ENCODE measurements at places on chromosomes 2 and 18.
A peak's percentile ranks its signal among the peaks of the same experiment; 100 is the strongest.

GRCh38 chr2:235638541-235639427, 144.9 kb downstream of the AGAP1 start:
- no peak for DNase-seq

DNA sequence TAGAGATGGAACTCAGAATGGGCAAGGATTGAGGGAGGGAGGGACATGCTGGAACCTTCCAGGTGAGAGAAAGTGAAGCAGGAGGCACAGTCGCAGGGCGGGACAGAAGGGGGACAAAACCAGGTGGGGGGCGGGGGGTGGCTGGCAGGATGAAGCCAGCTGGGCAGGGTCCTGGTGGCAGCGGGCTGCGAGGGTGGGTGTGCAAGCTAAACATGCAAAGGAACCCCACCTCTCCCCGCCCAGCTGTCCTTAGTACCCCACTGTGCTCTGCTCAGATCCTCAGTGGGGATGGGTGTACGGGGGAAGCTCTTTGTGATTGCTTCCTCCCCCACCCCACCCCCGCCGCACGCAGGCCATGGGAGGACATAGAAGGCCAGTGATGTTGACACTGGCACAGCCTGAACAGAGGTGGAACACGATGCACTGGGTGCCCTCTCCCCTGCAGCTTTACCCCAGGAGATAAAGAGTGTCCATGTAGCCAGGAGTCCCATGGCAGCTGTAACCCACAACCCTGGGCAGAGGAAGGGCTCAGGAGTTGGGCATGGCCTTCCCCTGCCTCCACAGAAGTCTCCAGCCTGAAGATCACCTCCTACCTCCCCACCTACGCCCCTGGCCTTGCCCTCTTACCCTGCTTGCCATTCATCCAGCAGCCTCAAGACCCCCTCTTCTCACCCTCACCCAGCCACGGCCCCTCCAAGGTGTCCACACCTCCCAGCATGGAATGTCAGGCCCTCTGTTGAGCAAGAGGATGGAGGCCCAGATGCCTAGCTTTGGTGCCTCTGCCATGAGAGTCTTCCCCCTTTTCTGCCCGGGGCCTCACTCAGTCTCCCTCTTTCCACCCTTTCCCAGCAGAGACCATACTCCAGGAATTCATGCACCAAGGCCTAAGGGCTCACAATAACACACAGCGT, 206.6 kb downstream of the ZBTB7C start:
- no peak for DNase-seq

DNA sequence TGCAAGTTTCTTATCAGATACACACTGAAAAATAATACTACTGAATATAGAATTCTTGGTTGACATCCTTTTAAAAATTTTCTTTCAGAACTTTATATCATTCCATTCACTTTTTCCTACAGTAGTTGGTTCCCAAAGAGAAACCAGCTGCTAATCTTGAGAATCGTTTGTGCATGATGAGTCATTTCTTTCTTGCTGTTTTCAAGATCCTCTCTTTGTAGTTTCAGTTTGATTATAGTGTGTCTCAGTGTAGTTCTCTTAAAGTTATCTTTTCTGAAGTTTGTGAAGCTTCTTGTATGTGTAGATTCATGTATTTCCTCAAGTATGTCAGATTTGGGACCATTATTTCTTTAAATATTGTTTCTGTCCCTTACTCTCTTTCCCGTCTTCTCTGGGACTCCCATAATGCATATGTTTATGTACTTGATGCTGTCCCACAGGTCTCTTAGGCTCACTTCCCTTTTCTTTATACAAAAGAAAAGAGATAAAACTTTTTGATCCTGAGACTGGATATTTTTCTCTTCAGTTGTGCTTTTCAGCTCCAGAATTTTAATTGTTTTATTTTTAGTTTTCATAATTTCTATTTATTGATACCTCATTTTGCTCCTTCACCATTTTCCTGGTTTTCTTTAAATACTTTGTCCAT, 801.0 kb downstream of the TDRD15 start:
- no peak for DNase-seq

- no peak for DNase-seq
Observed at GRCh38 chr2:168404764-168405163, 51.3 kb upstream of the CERS6 start.

- no peak for DNase-seq
Observed at GRCh38 chr2:129984426-129984825, 5.0 kb downstream of the RAB6C start.

DNA sequence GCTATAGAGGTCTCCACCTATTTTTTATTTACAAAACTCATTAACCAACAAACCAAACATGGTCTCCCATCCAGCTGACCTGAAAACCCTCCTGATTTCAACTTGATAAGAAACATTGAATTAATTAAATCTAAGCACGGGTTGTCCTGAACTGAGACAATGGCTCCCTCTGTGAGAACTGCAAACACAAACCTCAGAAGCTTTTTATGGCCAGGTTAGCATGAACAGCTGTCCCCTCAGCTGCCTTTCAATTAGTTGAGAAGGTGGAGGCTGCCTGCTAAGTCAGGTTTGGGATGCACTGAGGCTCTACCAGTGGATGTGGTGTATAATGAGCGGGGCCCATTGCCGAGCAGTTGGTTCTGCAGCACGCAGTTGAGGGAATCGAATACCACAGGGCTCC, 258.5 kb upstream of the DDX18 start:
- DNase-seq, result no peak

- DNase-seq, result no peak
Observed at GRCh38 chr2:216739035-216739434, 43.7 kb upstream of the IGFBP5 start.

DNA sequence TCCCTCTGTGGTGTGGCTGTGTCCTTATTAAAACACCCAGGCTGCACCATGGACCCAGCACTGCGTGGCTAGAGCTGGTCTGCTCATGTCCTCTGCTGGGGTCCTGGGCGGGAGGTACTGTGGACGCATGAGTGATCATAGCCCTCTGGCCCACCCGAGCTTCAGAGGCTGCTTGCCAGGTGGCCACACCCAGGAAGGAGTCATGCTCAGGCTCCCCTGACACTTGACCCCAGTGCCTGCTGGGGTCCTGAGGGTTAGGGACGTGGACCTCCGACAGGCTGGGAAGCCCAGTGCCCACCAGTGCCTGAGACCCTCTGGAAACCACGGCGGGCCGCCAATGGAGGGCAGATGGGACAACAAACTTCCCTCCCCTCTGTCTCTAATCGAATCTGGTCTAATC, 66.3 kb upstream of the HS6ST1 start:
- DNase-seq, result no peak

DNA sequence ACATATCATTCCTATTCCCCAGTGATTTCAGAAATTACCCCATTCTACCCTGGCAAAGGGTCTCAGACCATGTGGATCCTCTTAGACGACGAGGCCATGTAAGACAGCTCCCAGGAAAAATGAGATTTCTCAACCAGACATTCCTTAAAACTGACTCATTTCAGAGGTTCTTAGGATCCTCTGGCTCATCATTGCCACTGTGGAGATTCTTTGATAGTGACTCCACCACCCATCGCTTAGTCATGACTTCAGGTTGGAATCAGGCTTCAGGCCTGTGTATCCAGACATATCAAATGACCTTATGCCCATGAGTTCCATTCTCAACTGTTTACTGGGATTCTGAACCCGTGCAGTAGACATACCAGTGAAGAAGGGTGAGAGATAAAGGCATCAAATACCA, 245.6 kb upstream of the TCF4 start:
- peak; percentile 85 for DNase-seq

DNA sequence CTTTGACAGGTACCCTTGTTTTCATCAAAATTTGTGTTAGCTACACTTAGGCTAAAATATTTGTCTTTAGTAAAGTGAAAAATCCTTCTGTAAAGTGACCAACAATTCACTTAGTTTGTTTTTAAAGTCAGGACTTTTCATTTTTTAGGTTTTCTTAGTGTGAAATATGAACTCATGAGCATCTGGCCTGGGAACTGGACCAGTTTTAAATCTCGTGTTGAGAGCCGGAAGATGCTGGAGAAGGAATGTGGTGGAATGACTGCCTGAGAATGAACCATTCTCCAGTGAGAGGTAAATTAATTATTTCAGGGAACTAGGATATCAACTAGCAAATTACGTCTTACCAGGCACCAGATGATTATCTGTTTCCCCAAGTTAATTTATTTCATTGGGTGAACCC, 305.7 kb downstream of the AGPS start:
- DNase-seq, result no peak

DNA sequence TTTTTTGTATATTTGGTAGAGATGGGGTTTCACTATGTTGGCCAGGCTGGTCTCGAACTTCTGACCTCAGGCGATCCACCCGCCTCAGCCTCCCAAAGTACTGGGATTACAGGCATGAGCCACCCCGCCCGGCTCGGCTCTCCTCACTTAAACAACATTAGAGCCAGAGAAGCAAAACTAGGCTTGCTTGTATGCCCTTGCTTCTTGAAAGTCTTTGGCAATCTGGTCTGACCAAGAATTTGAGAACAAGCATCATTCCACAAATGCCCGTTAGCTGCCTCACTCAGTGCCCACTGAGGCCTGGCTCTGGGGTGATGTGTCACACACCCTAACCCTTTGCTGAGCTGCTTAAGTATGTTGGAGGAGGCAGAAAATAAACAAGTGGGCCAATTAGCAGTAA, 33.5 kb downstream of the SOWAHC start:
- DNase-seq, result peak; percentile 15

DNA sequence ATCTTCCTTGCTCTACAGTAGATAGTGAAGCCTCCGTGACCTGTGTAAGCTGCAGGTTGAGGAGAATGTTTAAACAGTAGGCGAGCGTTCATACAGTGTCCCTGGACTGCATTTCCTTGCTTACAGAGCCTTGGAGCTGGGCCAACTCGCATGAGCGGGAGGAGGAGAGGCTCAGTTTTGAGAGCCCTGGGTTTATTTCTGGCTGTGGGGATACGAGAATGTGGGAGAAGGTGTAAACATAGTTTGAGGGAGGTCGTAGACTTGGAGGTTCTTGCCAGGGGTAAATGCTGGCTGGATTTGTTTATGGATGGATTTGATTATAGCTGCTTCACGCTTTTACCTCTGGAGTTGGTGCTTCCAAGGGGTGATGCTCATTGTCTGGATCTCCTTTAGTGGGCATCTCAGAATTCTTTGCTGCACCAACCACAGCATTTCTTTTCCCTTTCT, 20.8 kb downstream of the CRIM1 start:
- DNase-seq, result no peak

GRCh38 chr2:46134531-46135227, 162.5 kb upstream of the EPAS1 start:
- DNase-seq, result no peak

DNA sequence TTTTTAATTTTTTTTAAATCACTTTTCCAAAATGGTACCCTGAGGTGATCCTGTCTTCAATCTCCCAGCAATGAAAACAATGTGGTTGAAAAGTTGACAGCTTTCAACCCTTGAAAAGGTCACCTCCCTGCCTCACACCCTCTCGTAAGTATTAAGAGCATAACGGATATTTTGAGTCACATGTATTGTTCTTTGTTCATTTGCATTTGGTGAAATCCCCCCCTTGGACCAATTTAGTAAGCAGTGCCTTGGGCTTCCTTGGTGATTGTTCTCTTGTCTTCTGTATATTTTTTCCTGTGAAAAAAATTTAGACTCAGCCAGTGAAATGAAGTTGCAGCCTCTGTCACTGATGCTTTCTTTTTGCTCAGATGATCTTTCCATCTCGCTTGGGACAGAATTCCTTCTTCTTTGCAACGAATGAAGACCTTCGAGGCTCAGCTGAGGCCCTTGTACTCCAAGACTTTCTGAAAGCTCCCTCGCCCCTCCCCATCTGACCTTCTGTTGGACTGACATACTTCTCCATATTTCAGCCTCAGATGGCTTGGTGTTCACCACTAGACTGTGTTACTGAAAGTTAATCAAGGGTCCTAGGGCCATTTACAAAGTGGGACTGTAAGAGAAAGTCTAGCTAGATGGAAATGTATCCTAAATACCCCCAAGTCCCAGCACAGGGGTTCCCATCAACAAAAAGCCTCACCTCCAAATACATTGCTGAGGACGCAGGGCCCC, 158.4 kb downstream of the BCL2 start:
- no peak for DNase-seq

GRCh38 chr2:234146087-234146826, 95.8 kb downstream of the SPP2 start:
- peak; percentile 37 for DNase-seq

GRCh38 chr2:96756788-96757476, 3.8 kb upstream of the CNNM4 start:
- no peak for DNase-seq

DNA sequence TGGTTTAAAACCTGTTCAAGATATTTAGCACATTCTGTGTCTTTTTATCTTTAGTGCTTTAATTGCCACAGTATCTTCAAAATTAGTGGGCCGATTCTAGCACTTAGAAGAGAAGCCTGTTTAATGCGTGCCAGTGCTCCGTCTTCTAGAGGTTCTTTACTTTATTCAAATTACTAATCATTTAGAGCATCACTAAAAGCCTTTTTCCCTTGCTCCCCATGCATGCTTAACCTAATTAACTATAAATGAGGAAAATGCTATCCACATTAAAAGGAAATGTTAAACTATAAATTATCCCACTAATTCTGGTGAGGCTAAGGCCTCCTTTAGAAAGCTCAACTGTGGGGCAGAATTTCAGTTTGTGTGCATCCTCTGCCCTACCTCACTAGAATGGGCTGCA, 31.5 kb upstream of the INSIG2 start:
- DNase-seq, result no peak

DNA sequence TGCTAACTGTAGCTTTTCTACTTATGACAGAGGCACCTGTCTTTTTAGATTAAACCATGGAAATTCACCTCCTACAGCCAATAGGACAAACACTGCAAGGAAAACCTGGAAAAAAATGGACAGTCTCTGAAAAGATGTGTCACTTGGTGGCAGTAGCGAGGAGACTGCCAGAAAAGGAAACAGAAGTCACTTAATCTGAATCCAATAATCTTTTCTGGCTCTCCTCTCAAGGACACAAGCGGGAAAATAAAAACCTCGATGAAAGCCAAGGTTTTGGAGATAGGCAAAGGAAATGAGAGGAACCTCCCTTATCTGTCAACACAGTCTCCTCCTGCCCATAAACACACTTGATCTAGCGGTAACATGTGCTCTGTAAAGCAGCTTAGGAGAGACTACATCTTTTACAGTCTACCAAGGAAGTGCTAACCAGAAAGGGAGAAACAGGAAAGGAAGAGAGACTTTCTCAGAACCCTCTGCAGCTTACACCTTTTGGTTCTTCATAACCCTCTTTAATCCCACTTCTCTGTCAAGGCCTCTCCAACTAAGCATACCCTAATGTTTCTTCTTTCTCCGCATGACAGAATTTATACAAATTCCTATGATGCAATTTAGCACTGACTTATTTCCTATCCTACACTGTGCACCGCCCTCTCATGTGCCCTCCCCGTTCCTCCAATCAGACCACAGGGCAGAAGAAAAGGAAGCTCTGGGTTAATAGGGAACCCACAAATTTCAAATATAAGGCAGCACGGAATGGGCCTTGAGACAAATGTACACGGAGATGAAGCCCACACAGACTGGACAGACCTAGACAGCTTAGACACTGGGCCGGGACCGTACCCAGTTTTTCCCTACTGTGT, 52.8 kb downstream of the CLASP1 start:
- peak; percentile 11 for DNase-seq

GRCh38 chr2:39128919-39129391, 8.1 kb upstream of the SOS1 start:
- no peak for DNase-seq
